Stimulated activated CD8-positive, alpha-beta memory T cell treated with anti-CD3 and anti-CD28 coated beads, Interleukin-7, amount 100 ng/mL, for 4 hours (primary cell): ENCODE measurements at places on chromosomes 1 and 21.

GRCh38 chr1:40257688-40258444, at the start of gene ZMPSTE24:
ZMPSTE24 (plus strand) TSS chr1:40258236; CDS start chr1:40258272, 36 bp downstream.
- DNase-seq = peak; percentile 94

DNA sequence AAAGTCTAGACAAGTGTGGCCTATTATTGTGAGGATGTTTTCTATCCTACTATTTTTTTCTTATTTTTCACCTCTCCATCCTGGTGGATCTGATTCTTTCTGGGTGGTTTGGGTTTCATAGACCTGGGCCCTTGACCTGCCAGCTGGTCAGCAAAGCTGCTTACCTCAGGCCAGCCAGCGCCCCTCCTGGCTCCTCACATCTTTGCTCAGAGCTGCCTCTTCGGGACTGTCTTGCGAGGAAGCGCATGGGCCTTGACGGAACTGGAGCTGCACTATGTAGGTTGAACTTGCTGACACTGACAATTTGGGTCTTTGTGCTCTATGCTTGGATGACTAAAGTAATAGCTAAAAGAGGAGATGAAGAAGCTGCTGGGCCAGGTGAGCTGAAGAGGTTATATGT, 138.5 kb upstream of the SYT6 start:
- no peak for DNase-seq

DNA sequence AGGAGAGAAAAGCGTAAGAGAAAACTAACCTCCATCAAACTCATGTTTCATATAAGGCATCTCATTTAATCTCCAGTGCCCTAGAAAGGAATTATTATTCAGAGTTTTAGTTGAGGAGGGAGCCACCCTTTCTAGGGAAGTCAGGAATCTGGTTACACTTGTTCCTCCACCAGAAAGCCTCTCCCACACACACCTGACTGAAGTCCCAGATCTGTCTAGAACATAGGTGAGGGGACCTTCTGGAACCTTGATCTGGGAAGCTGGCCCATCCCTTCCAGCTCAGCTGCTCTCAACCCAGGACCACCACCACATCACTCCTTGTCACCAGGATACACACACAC, 1.9 kb upstream of the DENND2D start:
- no peak for DNase-seq

DNA sequence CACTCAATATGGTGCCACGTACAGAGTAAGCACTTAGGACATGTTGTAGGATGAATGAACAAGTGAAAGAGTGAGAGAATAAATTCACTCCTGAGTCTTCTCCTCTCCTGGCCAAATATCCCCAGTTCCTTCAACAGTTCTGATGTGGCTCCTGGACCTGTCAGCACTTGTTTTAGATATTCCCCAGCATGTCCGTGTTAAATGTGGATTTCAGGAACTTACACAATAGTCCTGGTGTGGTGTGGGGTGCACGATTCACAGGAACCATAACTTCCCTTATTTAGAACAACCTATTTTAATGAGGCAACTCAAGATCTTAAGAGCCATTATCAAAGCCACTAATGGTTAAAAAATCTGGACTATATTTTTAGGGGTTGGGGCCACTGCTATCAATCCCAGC, 39.0 kb upstream of the MYSM1 start:
- no peak for DNase-seq

- no peak for DNase-seq
Measured at GRCh38 chr1:94118471-94118870, 2.5 kb downstream of the ABCA4 start.

- no peak for DNase-seq
Measured at GRCh38 chr1:25068829-25069228, 138.8 kb upstream of the RUNX3 start.

GRCh38 chr1:25694167-25695007, 77.8 kb downstream of the MAN1C1 start:
- DNase-seq = no peak

DNA sequence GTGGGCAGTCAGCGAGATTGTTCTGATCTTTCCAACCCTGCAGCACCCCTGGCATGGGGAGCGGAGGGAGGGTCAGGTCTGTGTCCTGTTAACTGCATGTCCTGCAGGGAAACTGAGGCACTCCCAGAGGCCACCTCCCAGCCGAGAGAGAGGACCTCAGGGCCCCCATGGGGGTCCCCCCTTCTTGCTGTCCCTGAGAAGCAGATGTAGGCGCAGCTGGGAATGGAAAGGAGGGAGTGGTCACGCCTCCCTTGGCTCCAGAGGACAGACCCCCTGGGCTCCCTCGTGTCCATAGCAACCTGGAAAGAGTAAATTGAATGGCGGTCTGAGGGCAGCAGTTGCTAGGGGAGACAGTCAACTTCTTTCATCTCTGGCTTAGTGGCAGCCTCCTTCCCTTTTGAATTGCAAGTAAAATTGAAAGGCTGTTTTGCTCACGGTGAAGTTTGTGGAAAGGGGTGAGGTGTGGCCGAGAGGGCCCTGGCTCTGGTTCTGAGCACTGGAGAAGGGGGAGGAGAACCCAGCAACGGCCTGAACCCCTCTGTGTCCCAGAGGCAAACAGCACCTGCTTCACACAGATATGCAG, 4.9 kb downstream of the CROCC start:
- no peak for DNase-seq

DNA sequence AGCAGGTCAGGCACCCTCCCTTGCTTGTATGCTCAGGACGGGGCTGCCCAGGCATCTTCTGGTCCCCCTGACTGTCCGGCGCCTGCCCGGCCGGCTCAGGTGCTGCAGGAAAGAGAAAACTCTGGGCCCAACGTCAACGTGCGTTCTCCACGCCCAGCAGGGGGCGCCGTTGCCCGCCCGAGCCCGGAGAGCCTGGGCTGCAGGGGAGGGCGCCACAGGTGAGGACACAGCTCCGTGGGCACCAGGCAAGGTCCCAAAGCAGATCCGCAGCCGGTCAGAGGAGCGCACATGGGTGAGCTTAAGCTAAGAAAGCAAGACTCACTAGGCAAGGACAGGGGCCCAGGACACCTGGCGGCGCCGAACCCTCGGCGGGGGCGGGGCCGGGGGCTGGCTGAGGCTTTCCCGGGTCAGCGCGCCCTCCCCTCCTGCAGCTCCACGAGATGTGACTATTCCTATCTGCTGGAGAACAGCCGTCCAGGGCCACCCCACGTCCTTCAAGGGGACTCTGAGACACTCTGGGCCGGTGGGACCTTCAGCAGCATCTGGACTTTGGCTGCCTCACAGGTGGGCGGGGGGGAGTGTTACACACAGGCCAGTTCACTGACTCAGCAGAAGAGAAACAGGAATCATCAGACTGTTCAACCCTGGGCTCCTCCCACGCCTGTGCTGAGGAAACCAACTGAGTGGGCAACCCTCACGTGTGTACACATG, 29.3 kb downstream of the KRTAP10-1 start:
- DNase-seq = peak; percentile 64

GRCh38 chr1:152506899-152507498, 3.6 kb upstream of the LCE5A start:
- DNase-seq = no peak
